Activated T-helper 1 cell treated with anti-CD3 and anti-CD28 coated beads, Interleukin-2, amount 50 U/mL, for 16 hours (primary cell): ENCODE measurements at places on chromosomes 2 and 18.

GRCh38 chr18:80169607-80170006, 60.5 kb downstream of the ADNP2 start:
- no peak for DNase-seq

- no peak for DNase-seq
These were observed 718.7 kb upstream of the GCFC2 start for GRCh38 chr2:76429374-76429773.

DNA sequence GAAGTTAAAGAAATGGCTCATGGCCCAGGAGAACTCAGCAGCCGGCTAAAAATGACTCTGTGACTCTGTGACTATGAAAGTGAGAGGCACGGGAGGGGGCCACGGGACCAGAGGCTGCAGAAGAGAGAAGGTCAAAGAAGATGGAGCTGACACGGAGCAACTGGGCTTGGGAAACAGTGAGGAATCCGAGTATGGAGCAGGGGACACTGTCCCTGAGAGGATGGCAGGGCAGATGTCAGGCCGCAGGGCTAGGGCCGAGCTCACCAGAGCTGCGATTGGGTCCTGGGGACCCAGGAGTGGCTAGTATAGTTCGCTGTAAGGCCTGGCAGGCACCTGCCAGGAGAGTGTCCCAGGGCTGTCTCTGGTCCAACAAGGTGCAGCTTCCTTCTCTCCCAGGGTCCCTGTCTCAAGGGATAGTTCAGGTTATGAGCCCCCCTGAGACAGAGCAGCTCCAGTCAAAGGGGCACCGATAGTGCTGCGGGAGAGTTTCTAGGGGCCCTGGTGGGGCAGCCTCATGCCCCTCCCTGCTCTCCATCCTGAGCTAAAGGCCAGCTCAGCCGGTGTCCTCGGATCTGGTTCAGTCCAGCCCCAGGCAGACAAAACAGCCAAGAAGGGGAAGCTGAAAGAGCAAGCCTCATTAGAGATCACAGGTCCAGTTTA, 42.7 kb downstream of the CIB4 start:
- DNase-seq = no peak

DNA sequence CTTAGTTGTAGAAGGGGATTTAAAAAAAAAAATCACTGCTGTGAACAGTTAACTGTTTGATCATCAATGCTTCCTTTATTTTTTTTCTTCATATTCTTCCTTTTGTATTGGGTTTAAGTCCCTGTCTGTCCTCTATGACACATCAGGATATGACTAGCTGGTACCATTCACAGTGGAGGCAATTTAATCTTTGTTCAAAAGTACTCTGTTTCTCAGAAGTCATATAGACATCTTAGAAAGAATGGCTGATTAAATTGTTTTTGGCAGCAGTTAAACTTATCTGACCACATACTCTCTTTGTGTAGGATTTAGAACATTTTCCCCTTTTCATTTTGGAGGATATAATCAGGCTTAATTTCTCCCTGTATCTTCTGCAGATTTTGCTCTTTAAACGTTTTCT, 807.8 kb upstream of the CDH2 start:
- DNase-seq = no peak

DNA sequence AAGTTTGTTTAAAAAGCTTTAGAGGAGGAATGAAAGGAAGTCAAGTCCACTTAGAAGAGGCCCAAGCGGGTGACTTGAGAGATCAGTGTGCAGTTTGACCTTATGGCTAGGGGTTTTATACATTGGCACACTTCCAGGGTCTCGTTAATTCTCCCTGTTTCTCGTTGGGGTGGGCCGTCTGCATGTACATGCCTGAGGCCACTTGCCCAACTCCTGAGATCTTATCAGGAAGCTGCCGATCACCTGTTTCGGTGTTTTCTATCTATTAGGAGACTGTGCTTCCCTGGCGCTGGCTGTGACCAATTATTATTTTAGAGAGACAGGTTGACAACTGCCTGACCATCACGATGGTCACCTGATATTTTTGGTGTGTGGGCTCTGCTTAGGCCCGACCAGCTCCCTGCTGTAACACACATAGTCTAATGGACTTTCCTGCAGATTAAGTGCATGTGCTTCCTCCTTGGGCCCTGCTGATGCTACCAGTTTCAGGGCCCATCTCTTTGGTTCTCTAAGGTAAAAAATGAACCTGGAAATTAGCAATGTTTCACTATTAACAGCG, 31.0 kb upstream of the MSH6 start:
- no peak for DNase-seq

DNA sequence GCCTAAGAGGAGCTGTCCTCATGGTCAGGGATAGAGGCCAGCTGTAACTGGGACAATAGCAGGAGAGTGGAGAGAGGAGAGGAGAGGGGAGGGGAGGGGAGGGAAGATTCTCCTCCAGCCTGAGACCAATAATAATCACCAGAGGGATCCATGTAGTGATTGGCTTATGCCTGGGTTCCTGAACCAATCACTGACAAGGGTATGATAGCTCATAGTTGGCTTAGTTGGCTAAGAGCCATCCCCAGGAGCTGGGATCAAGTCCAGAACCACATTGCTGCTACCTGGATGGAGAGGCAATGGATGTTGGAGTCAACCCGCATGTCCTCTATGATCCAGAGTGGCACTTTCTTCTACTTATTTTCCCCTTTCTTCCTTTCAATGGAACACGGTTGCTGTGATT, 7.7 kb upstream of the ST8SIA5 start:
- no peak for DNase-seq

DNA sequence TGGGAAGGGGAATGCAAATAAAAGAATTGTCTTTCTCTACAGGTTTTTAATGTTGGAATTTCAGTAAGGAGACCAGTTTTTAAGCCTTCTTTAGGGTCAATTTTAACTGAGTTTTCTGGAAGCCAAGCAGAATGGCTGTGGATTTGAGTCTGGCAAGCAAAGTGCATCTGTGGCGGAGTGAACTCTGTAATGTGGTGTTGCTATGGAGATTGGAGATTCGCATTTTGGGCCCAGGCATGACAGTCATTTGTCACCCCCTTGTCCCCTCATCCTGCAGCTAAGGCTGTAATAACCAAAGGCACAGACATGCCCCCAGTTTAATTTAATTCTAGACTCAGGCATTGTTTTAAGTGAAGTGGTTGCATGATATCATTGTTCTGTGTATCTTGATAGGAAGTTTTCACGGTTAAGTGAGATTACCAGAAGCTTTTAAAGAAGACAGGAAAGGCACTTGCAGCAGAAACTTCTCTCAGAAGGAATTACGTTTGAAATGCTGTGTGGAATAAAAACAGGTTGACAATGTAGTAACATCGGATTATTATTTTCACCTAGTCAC, 30.6 kb downstream of the ARMC9 start:
- no peak for DNase-seq
